Breast epithelium (tissue), 4 donors: ENCODE measurements at places on chromosomes 16 and 17. TPM values are rescaled to one million over a fixed set of nuclear protein-coding genes. Genes with fewer than 3 reads are reported as not detected.
A peak's percentile ranks its signal among the peaks of the same experiment; 100 is the strongest.

GRCh38 chr17:3033248-3033640 lies 30.2 kb downstream of the OR1D5 start:
- H3K4me3 ChIP-seq: no peak overlapping the region

DNA sequence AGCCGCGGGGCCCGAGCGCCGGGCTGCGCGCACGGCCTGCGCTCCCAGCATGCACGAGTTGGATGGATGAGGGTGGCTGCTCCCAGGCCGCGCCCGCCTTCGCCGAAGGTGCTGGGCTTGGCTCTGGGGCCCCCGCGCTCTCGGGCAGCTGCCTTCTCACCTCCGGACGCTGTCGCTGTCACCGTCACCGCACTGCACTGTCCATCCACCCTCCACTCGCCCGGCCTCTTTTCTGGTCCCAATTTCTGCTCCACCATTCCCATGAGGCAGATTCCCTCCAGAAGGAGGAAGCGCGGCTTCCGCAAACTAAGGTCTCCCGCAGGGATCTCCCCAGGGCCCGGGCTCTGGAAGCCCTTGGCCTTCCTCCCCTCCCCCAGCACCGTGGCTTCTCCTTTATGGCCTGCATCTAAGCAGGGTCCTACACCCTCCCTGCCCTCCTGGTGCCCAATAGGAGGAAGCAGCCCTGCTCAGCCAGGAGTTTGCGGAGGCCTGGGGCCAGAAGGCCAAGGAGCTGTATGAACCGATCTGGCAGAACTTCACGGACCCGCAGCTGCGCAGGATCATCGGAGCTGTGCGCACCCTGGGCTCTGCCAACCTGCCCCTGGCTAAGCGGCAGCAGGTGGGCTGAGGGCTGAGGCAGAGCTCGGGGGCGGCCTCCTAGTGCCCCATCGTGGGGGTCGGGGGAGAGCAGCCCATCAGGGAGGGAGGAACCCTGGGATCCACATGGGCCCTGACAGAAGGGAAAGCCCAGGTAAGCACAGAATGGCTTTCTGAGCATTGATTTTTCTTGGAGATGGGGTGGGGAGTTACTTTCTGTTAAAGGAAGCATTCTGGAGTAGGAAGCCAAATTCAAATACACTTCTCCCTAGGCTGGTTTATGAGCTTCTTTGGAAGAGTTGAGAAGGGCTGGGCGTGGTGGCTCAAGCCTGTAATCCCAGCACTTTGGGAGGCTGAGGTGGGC lies 899 bp downstream of the ACE start:
- no peak overlapping the region for H3K27ac ChIP-seq
- H3K27me3 ChIP-seq: peaks cover 3% of the 10 kb centered on the region
- no peaks in the 10 kb centered on the region for H3K36me3 ChIP-seq
- DNase-seq: no peak

DNA sequence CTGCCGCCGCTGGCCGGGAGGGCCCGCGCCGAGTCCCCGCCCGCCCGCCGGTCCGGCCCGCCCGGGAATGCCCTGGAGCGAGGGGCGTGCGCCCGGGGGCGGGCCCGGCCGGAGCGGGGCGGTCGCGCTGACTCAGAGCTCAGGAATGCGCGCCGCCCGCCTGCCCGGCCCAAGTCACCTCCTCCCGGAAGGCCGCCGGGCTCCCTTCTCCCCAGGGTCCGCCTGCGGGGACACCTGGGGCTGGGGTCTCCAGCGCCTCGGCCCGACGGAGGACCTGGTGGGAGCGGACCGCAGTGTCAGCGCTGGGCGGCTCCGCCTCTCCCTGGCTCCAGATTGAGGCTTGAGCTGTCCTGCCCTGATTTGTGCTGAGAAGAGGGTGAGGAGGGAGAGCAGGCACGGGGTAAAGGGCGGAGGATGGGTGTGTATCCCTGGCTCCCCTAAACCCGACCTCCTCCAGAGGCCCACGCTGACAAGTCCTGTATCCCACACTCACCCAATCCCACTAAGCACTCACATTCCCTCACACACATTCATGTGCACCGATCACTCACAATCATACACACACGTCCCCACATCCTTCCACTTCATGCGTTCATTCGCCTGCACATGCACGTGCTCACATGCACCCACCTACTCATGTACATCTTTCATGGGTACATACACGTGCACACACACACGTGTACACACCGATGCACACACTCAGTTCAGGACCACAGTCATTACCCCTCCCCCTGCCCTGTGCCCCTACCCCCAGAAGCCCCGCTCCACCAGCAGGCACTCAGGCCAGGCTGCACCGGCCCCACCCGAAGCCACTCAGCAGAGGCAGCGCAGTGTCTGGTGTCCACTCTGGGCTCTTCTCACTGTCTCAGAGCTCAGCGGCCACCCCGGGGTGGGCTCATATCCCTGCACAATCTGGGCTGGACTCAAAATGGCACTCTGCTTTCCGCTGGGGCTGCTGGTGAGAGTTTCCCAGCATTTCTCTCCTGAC lies at the start of gene RHBDF1:
TSS of gene RHBDF1 (minus strand) at position 71 of the 988 bp plus-strand sequence. CDS start 7,616 bp downstream, outside the sequence.
- DNase-seq: no peak
- H3K27me3 ChIP-seq: no peaks in the 10 kb centered on the region
- peak within 1 kb of the TSS; percentile 72 for H3K4me3 ChIP-seq
- H3K4me1 ChIP-seq: peaks cover 56% of the 10 kb centered on the region
- H3K27ac ChIP-seq: peak within 1 kb of the TSS; percentile 95
- H3K36me3 ChIP-seq: no peaks in the 10 kb centered on the region

DNA sequence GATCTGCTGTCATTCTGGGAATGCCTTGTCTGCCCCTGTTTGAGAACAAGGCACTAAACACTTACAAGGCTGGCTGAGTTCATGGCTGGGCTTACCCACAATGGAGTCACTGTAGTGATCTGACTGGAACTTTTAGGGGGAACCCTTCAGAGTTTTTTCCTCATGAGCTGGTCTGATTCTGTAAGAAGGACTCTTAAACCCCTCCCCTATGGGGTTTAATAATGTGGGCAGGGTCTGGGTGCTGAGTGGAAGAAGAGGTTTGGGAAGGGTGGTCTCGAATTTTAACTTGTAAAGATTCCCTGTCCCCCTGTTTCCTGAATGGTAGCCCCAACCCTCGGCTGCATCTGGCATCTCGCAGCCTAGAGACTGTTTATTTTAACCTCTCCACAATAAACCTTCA lies 30.6 kb downstream of the OSBPL7 start:
- no peaks in the 10 kb centered on the region for H3K36me3 ChIP-seq
- H3K27ac ChIP-seq: no peak overlapping the region
- no peak for DNase-seq

DNA sequence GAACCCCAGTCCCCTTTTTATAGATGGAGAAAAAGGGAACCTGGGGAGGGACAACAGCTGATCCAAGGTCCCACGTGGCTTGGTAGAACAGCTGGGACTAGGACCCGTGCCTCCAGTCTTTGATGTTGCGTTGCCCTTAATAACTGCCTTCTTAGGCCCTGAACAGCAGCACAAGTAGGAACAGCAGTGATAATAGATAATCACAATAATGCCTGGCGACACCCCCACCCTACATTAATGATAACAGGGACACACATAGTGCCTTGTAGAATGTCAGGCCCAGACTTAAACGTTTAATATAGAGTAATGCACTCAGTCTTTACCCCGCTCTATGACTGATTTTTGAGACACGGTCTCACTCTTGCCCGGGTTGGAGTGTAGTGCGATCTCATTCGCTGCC lies 96.4 kb downstream of the ABCC6 start:
- no peaks in the 10 kb centered on the region for H3K4me1 ChIP-seq
- H3K36me3 ChIP-seq: peaks cover 10% of the 10 kb centered on the region
- no peak for DNase-seq
- no peak overlapping the region for H3K4me3 ChIP-seq
- H3K27me3 ChIP-seq: no peaks in the 10 kb centered on the region
- H3K27ac ChIP-seq: no peak overlapping the region

GRCh38 chr16:66832661-66833305 lies 2.0 kb upstream of the NAE1 start:
- H3K36me3 ChIP-seq: no peaks in the 10 kb centered on the region
- H3K4me3 ChIP-seq: no peak overlapping the region
- no peaks in the 10 kb centered on the region for H3K27me3 ChIP-seq
- H3K4me1 ChIP-seq: no peaks in the 10 kb centered on the region

DNA sequence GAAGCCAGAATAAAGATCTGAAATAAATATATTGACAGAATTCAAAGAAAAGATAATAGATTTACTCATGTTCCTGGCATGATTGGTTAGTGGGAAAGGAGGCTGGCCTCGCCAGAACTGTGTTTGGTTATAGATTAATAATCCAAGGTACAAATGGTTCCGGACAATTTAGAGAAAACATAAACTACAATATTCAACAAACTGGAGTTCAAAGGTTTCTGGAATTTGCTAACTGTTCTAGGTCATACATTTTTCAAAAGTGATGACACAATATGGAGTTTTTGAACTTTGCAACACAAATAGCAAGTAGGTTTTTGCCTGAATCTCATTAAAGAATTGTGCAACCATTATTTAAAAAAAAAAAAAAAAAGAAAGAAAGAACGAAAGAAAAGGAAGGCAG lies 251.7 kb upstream of the SALL1 start:
- no peak for DNase-seq
- H3K27me3 ChIP-seq: no peaks in the 10 kb centered on the region
- no peak overlapping the region for H3K27ac ChIP-seq
- H3K4me3 ChIP-seq: no peak overlapping the region
- no peaks in the 10 kb centered on the region for H3K36me3 ChIP-seq

DNA sequence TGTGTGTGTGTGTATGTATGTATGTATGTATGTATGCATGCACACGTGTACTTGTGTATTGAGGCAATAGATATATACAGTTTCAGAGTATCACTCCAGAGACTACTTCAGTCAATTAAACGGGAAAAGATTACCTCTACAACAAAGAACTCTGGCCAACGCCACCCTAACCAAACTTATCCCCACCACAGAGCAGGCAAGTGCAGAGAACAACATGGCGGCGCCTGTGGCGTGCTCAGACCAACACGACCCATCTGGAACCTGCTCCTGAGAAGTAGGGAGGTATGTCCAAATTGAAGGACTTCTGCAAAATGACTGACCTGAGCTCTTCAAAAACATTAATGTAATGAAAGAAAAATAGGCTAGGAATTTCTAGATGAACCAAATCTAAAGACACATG lies 12.4 kb downstream of the USP22 start:
- H3K4me1 ChIP-seq: no peaks in the 10 kb centered on the region
- no peak overlapping the region for H3K4me3 ChIP-seq
- no peak for DNase-seq
- no peaks in the 10 kb centered on the region for H3K27me3 ChIP-seq

- no peak overlapping the region for H3K4me3 ChIP-seq
- DNase-seq: no peak
- no peaks in the 10 kb centered on the region for H3K36me3 ChIP-seq
- no peaks in the 10 kb centered on the region for H3K27me3 ChIP-seq
- H3K27ac ChIP-seq: peak overlapping the region; percentile 48
- H3K4me1 ChIP-seq: no peaks in the 10 kb centered on the region
These were observed 4.9 kb downstream of the MYLK3 start for GRCh38 chr16:46743232-46743719.

DNA sequence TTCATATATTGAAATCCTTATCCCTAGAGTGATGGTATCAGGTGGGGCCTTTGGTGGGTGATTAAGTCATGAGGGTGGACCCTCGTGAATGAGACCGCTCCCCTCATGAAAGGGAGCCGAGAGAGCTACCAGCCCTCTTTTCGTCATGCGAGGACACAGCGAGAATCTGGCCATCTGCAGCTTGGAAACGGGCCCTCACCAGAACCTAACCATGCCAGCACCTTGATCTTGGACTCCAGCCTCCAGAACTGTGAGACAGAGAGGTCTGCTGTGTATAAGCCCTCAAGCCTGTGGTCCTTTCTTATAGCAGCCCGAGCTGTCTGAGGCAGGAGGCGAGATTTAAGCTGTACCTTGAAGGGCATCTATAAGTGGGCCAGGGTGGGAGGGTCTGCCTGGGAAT lies 23.7 kb upstream of the ACSF3 start:
- H3K27ac ChIP-seq: no peak overlapping the region
- H3K36me3 ChIP-seq: no peaks in the 10 kb centered on the region
- no peak overlapping the region for H3K4me3 ChIP-seq
- DNase-seq: no peak
- H3K27me3 ChIP-seq: no peaks in the 10 kb centered on the region
- no peaks in the 10 kb centered on the region for H3K4me1 ChIP-seq

DNA sequence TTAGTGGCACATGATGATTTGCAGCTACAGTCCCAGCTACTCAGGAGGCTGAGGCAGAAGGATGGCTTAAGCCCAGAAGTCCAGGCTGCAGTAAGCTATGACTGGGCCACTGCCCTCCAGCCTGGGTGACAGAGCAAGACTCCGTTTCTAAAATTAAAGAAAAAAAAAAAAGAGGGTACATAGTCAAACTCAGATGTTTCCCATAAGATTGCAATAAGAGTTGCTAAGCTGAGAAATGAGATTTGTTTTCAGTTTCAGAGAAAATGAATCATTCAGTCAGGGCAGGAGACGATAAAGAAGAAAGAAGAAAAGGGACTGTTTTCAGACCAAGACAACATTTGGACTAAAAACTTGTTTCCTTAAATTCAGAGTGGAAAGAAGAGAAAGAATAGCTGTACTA lies 30.2 kb upstream of the PHLPP2 start:
- no peaks in the 10 kb centered on the region for H3K27me3 ChIP-seq
- no peaks in the 10 kb centered on the region for H3K4me1 ChIP-seq
- no peak for DNase-seq
- peaks cover 7% of the 10 kb centered on the region for H3K36me3 ChIP-seq
- H3K4me3 ChIP-seq: no peak overlapping the region

GRCh38 chr17:14940108-14940937 lies 324.8 kb downstream of the PMP22 start:
- H3K4me3 ChIP-seq: no peak overlapping the region
- DNase-seq: no peak
- no peak overlapping the region for H3K27ac ChIP-seq
- H3K4me1 ChIP-seq: no peaks in the 10 kb centered on the region

DNA sequence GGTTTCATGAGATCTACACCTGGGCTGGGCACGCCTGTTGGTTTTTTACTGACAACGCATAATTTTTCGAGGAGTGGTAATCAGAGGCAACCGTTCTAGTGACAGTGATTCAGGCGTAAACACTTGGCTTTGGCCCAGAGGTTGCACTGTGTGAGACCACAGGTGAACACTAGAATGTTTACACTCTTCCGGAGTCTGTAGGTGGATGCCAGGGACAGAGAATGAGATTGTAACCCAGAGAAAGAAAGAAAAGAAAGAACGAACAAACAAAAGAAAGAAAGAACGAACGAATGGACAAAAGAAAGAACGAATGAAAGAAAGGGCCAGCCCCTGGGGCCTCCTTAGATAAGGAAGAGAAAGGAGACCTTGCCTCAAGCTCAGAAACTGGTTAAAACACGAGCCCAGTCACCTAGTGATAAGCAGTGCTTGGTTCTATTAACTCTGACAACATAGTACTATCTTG lies 113.2 kb downstream of the PRKCB start:
- DNase-seq: no peak
- no peak overlapping the region for H3K4me3 ChIP-seq
- no peaks in the 10 kb centered on the region for H3K27me3 ChIP-seq
- no peaks in the 10 kb centered on the region for H3K36me3 ChIP-seq

GRCh38 chr16:82643936-82644630 lies 17.3 kb downstream of the CDH13 start:
- no peak for DNase-seq
- no peaks in the 10 kb centered on the region for H3K4me1 ChIP-seq
- no peak overlapping the region for H3K27ac ChIP-seq
- H3K36me3 ChIP-seq: no peaks in the 10 kb centered on the region
- no peak overlapping the region for H3K4me3 ChIP-seq
- H3K27me3 ChIP-seq: no peaks in the 10 kb centered on the region

- DNase-seq: peak; percentile 38
- H3K27me3 ChIP-seq: no peaks in the 10 kb centered on the region
- no peak overlapping the region for H3K27ac ChIP-seq
These were observed 68.4 kb downstream of the CMC2 start for GRCh38 chr16:80938004-80938878.

CCL4 gene
- total RNA-seq: 12.0 TPM

NAGS gene
- total RNA-seq: 5.2 TPM

ANKRD40 gene
- total RNA-seq: 36.7 TPM

TSR1 gene
- 43.0 TPM for total RNA-seq

ITGAX gene
- total RNA-seq: 3.6 TPM

TBC1D28 gene
- not detected for total RNA-seq
